ENCODE measurements at places on chromosomes 6 and 20.

DNA sequence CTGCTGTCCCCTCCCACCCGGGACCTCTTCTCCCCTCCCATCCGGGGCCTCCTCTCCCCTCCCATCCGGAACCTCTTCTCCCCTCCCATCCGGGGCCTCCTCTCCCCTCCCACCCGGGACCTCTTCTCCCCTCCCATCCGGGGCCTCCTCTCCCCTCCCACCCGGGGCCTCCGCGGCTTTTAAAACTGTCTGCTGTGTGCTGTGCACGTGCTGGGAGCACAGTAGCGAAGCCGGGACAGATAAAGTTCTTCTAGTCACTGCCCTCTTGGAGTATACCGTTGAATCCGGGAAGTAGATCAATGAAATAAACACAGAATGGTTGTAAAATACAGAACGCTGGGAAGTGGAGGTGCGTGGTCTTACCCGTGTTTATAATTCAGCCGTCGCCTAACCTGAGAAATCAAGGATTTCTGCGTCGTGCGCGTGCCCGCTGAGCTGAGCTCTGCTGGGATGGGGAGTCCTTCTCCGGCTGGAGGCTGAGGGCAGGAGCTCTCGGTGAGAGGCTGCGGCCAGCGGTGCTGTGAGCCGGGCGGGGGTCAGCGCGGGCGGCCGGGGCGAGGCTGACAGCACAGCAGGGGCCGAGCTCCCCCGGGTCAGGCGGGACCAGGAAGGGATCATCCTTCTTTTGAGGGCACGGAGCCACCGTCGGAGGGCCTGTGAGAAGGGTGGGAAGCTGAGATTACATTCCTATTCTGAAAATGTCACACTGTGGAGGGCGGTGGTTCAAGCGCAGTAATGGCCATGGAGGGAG, 19.6 kb upstream of the KIF25 start:
- DNase-seq = no peak

- no peak for DNase-seq
Measured at GRCh38 chr6:38782616-38783015, 67.5 kb downstream of the DNAH8 start.

- no peak for DNase-seq
Measured at GRCh38 chr6:81894306-81894705, 141.8 kb upstream of the TENT5A start.

- DNase-seq = no peak
Measured at GRCh38 chr6:34890533-34890925, 1.5 kb downstream of the ANKS1A start.

DNA sequence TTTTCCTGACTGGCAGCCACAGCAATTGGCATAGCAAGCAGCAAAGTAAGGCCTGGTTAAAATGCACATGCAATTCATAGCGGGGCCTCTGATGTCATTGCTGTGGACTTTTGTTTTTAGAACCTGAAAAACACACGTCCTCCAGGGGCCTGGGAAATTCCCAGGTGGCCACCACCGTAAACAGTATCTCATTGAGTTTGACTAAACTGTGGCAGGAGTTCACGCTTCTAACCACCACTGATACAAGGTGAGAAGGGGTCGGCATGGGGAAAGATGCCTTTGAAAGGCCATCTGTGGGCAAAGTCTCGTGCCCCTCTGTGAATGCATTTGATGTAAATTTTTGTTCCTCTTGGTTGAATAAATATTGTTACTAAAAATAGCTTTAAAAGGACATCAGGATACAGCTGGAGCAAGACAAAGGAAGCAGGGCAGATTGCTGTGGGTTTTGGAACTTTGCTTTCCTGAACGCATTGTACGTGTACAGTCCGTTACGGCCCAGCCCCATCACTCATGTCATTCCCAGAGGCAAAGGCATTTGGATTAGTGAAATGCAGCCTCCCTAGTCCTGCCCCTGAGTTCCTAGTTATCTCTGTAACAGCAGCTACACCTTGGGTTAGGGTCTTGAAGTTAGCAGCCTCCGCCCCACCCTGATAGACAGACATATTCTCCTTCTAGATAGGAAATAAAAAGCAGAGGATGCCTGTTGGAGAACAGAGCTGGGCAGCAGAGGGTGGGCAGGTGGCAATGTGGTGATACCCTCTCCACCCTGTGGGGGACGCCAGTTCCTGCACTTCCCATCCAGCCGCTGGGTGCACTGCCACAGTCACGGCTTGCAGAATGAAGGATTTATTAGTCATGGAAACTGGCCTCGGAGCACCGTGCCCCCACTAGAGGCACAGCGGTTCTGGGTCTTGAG, 80.3 kb downstream of the ZDHHC14 start:
- DNase-seq = no peak

DNA sequence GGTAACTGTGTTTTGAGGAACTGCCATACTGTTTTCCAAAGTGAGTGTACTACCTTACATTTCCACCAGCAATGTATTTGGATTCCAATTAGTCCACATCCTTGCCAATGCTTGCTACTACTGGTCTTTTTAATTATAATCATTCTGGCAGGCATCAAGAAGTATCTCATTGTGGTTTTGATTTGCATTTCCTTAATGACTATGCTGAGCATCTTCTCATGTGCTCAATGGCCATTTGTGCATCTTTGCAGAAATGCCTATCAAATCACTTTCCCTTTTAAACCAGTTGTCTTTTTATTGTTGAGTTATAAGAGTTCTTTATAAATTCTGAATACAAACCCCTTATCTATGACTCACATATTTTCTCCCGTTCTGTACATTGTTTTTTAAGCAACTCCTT, 75.9 kb downstream of the ATG5 start:
- DNase-seq = no peak

DNA sequence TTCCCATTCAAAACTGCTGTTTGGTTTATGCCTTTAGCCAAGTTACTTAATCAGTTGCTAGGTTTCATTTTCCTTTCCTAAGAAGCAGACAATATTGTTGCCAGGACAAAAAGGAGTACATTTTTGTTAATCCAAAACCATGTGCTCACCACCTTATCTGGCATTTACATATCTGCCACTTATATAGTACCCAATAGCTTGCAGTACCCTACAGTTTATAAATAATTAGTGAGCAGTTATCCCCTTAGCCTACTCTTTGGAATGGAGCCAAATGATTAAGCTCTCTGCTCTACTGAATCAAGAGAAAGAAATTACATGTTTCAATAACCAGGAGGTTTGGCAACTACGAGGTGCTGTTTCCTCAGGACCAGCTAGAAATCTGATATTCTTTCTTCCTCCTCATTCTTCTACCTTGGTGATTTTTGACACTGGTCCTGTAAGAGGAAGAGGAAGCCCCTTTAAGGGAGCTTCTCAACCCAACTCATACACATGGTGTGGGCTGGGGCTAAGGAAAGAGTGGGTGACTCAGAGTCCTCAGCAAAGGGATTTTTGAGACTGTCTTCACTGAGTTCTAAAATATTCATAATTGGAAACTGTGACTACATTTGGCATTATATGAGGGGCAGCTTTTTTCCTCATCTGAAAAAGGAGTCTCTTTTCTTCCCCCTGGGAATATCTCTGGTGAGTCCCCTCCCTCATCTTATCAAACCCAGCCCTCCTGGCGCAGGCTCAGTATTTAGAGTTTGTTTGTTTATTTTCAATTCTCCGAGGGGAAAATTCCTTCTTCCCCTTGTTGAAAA, 1.5 kb downstream of the ZNFX1 start:
- DNase-seq = peak; percentile 36

DNA sequence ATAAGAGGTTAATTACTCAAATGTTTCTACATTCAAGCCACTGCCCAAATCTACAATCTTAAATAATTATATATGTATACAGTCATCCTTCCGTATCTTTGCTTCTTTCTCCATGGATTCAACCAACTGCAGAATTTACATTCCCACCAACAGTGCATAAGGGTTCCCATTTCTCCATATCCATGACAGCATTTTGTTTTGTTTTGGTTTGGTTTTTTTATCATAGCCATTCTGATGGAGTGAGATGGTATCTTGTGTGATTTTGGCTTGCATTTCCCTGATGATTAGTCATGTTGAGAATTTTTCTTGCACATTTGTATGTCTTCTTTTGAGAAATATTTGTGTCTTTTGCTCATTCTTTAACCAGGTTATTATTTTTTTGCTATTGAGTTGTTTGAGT, 198.5 kb downstream of the C6orf118 start:
- DNase-seq = no peak

GRCh38 chr20:45890077-45890984, 677 bp downstream of the NEURL2 start:
- DNase-seq = peak; percentile 60

DNA sequence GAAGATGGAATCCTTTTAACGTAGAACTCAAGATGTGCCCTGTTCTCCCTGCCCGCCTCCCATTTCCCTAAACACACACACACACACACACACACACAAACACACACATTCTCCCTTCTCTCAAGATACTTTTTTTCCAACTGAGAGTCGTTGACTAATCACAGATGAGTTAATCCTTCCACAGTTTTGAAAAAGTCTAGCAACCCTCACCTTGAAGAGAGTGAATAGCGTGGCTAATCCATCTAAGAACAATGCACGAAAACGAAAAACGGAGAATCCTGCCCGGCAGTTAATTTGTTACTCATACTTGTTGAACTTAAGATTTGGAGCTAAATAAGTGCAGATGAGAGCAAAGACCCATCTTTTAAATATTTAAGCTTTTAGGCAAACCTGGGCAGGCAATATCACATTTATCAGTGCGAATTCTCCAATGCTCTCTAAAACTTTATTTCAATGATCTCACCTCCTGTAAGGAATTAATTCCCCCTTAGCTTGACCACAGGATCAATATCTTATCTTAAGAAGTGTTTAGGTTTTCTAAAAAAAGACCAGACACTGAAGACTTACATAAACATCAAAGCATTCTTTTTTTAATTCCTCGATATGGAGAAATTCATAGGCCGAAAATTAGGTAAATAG, 1.1 kb downstream of the AGPAT4 start:
- no peak for DNase-seq

- DNase-seq = no peak
Measured at GRCh38 chr20:41054070-41054846, 25.6 kb downstream of the TOP1 start.

DNA sequence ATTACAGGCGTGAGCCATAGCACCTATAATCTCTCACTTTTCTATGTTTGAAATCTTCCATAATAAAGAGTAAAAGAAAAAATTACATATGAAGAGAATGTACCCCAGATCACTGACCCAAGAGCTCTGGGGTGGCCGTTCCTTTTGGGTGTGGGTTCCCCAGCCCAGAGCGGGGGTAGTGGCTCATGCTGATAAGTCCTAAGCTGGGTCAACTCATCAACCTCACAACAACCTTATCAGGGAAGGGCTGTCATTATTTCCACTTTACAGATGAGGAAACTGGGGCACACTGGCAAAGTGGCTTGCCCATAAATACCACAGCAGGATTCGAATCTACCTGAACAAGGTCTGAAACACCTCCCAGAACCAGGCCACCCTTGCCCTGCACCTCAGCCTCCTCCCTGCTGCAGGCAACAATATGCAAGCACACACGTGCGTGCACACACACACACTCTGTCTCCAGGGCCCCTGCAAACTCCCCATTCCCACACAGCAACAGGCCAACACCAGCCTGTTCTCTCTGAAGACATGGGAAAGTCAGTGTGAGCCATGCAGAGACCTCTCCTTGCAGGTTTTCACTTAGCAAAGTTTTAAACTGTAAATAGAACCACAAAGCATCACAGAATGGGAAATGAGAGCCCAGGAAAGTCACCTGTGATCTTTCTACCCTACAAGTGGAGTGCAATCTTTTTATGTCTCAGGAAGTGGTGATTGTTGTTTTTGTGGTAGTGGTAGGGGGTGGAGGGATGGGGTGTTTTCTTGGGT, 27.7 kb downstream of the BFSP1 start:
- no peak for DNase-seq

DNA sequence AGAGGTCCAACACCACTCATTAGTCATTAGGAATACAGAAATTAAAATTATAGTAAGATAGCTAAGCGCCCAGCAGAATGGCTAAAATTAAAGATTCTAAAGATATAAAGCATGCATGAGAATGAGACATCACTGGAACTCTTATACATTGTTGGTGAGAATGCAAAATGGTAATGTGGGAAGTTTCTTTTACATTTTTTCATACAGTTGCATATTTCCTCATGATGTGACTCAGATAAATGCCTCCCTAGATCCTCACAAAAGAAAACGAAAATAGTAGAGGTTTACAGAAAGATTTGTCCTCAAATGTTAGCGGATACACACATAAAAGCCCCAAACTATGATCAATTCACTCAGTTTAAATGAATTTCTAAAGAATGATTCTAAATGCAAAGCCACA, 633.7 kb upstream of the GJE1 start:
- no peak for DNase-seq

DNA sequence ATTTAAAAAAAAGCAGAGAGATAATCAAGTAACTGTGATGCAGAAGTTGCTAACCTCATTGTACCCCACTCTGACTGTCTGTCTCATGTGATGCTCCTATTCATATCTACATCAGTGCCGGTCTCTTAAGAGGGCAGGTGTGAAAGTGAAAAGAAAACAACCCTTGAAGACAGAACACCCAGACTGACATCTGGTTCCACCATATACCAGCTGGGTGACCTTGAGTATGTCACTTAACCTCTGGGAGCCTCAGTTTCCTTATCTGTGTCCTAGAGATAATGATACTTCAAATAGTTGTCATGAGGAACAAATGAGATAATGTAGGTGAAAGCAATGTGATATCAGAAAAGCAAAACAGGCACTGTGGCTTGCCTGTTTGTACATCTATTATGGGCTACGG, 426.8 kb upstream of the SOX4 start:
- DNase-seq = no peak

DNA sequence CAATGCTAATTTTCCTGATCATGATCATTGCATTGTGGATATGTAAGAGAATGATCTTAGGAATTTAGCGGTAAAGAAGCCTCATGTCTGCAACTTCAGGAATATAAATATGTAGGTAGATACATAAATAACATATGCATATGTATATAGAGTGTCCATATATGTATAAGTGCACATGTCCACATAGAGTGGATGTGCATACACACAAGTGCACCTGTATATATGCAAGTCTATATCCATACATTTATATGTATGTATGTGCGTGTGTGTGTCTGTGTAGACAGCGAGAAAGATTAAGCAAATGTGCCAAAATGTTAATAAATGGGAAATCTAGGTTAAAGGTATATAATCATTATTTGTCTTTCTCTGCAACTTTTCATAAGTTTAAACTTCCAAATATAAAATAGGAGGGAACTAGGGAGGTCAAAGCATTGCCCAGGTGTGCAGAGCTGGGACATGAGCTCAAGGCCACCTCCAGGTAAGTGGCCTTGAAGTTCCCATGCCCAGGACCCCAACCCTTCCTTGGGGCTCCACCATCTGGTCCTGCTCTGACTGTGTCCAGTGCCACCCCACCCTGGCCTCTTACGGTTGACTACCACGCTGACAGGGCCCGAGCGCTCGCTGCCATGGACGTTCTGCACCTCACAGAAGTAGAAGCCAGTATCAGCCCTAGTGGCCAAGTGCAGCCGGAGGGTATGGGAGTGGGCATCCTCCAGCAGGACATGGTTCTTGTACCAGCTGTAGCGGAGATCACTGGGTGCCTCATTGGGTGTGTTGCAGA, 9.6 kb downstream of the SIGLEC1 start:
- no peak for DNase-seq

GRCh38 chr6:43628393-43629103, 516 bp downstream of the GTPBP2 start:
- no peak for DNase-seq

GRCh38 chr20:48824830-48825565, 2.8 kb downstream of the PREX1 start:
- DNase-seq = no peak

- DNase-seq = no peak
Measured at GRCh38 chr6:130852844-130853554, 25.8 kb downstream of the SMLR1 start.

GRCh38 chr6:22254886-22255285, 42.0 kb downstream of the PRL start:
- no peak for DNase-seq
